ENCODE measurements at places on chromosomes 1 and 21.

DNA sequence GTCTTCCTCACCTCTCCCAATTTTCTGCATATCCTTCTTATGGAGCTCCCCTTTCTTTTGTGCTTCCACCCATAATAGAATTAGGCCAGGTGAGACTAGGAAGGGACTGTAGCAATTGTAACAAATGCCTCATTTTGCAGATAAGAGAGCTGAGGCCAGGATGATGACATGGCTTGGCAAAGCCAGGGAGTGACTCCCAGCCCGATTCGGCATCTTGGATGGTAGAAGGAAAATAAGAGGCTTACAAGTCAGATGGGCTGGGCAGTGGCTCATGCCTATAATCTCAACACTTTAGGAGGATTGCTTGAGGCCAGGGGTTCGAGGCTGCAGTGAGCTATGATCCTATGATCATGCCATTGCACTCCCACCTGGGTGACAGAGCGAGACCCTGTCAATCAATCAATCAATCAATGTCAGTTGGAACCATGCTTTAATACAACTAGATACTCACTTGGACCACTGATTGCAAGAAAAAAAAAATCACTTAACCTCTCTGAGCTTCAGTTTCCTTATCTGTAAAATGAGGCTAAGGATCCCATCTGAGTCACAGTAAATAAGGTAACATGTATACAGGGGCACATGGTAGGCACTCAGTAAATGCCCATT, 51.6 kb downstream of the PLEKHA6 start:
- DNase-seq, result no peak

DNA sequence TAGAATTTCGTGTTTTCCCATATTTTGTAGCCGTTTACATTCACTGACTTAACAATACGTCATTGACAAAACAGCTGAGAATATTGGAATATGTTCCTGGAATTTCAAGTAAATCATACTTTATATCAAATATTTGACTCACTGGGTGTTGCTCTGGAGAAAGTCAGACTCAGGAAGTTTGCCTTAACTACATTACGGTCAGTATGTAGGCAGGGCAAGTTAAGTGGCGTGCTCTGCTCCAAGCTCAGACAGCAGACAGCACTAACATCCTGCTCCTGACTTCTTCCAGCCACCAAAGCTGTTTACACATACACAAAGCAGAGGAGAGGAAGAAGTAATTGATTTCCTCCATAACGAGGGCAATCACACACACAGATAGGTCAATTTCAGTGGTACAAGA, 414.6 kb downstream of the LRRIQ3 start:
- DNase-seq, result no peak

DNA sequence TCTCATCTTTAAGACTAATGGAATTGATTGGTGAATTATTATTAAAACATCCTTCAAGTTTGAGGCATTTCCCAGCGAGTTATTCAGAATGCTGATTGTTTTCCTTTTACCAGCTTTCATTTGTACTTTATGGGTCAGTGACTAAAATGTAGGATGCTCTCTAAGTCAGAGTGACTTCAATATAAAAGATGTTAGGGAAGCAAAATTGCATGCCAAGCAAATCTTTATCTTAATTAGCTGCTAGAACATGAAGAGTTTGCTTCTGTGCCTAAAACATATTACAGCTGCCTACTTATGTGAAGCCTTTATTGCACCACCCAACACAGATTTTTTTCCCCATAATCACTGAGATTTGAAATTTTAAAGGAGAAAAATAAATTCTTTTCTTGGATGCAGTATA, 79.8 kb upstream of the CYYR1 start:
- DNase-seq, result no peak

GRCh38 chr1:175192630-175193526, at the start of gene KIAA0040:
KIAA0040 (minus strand) TSS chr1:175192776; CDS start chr1:175161013, 31,763 bp downstream.
- DNase-seq, result peak; percentile 51

- DNase-seq, result no peak
These were observed 108.8 kb upstream of the ZP4 start for GRCh38 chr1:237999426-238000052.

GRCh38 chr1:221331273-221332183, 410.4 kb downstream of the DUSP10 start:
- DNase-seq, result no peak

DNA sequence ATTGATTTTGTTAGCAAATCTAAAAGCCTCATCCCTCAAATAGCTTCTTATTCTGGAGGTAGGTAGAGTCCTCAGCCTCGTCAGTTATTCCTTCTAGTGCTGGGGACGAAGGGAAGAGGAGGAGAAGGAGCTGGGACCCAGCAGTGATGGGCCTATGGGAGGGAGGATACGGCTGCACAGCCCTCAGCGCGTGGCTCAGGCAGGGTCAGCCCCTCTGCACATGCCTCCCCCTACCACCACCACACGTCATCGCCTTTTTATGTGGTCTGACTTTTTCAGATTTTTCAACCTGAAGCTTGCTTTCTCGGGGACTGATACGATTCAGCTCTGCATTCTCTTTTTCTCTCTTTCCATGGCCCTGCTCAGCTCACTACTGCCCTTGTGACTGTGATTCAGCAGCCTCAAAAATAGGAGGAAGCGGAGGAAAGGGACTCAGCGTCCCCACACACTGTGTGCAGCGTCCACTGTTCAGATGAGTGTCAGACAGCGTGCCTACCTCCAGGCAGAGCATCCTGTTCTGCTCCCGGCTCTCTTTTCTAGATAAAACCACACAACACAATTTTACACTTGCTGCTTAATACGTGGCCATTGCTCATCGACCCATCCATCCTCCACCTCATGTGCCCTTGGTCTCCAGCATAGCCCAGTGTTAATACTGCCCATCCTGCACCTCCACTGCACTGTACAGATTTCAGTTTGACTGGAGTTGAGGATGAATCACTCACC, 827 bp downstream of the OR2B11 start:
- no peak for DNase-seq

DNA sequence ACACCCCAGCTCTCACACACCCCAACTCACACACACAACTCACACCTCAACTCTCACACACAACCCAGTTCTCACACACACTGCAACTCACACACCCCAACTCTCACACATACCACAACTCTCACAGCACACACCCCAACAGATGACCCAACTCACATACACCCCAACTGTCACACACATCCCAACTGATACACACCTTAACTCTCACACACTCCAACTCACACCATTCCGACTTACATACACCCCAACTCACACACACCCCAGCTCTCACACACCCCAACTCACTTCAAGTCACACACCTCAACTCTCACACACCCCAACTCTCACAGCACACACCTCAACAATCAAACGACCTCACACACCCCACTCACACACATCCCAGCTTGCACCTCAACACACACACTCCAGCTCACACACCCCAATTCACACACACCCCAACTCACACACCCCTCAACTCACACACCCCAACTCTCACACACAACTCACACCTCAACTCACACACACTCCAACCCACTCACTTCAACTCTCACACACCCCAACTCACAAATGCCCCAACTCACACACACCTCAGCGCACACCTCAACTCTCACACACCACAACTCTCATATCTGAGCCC, 66.3 kb downstream of the SETD4 start:
- no peak for DNase-seq

DNA sequence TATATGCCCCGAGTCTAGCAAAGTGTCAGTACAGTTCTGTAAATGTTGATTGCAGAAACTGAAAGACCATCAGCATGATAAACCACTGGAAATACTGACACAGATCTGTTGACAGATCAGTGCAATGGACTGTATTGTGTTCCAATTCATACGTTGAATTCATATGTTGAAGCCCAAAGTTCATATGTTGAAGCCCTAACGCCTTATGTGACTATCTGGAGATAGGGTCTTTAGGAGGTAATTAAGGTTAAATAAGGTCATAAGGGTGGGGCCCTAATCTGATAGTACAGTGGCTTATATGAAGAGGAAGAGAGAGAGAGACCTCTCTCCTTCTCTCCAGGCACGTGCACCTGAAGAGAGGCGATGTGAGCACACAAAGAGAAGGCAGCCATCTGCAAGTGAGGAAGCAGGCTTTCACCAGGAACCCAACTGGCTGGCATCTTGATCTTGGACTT, 144.7 kb downstream of the MRPL39 start:
- peak; percentile 12 for DNase-seq

DNA sequence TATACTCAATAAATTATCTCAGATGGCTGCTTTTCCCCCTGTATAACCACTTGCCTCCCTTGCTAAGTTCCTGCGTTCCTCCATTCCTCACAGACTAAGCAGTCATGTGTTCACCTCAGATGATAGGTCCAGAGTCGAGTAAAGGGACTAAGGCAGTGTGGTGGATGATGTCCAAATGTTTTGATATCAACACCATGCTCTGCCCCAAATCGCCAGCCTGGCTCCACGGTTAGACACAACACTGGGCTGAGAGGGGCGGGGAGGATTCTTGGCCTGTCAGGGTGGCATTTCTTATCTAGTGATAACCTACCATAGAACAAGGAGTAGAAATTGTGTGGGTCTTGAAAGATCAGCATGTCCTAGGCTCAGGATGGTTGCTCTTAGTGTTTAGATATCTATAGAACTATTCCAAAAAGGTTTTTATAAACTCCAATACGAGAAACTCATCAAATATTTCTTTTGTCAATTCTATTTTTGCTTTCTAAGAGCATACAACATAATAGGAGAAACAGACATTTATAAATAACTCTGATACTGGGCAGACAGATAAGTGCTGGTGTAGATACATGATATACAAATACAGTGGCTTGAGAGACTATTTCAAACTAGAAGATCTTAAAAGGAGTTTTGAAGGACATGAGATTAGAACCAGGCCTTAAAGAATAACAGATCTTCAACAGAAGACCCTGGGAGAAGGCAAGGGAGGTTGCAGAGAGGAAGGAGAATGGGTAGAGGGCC, 21.5 kb downstream of the GJA5 start:
- no peak for DNase-seq

DNA sequence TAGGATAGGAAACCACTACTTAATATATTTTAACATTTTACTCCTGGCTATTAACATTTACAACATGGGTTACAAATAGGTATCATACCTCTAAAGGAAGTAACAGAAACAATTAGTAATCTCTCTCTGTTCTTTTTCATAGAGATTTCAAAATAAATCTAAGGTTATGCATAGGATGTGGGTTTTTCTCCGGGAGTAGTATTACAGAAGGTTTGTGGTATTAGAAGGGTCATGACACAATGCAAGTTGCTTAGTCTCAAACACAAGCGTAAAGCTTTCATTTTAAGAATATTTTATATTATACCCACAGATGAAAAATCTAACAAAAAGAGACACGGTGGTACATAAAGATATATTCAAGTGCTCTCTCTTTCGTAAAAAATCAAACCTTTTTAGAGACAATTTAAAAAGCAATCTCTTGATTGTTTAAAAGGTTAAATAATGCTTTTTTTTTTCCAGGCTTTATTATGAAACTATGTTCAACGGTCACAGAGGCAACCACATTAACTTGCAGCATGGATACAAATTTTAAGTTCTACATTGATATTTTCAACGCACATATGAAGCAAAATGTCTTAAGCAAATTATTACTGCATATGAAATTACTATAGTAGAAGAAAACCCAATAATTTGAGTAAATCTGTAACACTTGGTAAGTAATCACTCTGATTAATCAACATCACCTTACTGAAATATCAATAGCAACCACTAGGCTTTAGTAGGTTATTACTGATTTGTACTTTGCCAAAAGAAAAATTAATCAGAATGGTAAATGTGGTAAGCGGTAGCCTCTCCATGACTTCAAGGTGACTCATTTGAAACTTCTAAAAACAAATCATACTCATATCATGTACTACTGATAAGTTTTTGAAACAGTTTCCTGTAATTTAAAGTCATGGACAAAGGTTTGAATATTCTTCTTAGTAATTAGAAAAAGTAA, 97.4 kb upstream of the GFI1 start:
- peak; percentile 73 for DNase-seq

DNA sequence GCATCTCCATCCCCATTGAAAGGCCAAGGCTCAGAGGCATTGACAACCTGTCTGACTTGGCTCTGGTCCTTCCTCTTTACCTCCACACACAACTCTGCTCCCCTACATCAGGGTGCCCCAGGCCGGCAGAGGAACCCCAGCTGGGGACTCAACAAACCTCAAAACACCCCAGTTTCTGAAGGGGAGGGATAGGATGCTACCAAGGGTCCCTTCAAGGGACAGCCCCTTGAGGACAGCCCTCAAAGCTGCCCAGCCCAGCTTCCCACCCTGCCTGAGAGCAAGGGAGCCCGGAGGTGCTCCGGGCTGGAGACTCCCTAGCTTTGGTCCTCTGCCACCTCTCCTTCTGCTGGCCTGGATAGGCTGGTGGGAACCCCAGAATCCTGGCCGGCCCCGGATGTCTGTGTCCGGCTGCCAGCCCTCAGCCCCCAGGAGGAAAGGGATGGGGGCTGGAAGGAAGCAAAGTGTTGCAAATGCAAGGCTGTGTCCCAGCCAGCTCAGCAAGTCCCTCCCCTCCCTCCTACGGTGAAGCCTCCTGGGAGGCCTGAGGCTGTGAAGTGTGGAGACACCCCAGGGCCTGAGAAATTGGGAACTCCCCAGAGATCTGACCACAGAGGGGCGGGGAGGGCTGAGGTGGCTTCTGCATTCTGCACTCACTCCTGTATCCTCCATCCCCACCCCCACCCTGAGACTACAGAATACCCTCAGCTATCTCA, 1.1 kb upstream of the MARCKSL1 start:
- DNase-seq, result peak; percentile 70

DNA sequence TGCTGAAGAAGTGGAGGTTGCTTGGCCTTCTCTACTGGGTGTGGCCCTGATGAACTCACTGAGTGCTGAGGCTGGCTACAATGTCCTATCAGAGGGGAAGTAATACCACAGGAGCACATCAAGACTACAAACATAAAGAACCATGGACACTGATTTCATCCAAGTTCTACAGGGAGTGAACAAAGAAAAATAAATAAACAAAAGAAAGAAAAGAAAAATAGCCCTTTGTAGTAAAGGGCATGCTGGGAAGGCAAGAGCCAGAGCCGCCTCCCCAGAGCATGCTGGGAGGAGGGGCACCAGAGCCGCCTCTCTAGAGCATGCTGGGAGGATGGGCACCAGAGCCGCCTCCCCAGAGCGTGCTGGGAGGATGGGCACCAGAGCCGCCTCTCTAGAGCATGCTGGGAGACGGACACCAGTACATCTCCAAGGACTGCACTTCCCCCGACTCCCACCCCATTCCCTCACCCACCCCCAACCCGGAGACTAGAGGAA, 65.9 kb downstream of the LAMC2 start:
- DNase-seq, result no peak

DNA sequence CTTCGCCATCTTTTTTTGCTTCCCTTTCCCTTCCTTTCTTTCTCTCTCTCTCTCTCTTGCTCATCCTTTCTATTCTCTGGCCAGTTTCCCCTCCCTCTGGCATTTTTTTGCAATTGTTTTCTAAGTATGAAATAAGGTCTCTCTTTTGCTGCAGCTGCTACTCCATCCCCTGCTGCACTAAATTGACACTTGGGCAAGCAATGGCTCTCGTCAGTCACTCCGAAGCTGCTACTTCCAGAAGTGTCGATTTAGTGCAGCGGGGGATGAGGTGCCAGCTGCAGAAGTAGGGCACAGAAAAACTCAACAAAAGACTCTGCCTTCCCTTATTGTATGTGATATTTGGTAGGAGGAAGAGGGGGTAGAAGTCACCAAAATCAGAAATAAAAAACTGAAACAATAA, 642.3 kb downstream of the RWDD3 start:
- DNase-seq, result no peak

- DNase-seq, result no peak
These were observed 73.4 kb downstream of the MACF1 start for GRCh38 chr1:39277879-39278278.

GRCh38 chr1:104295511-104295910, 545.8 kb downstream of the AMY1C start:
- no peak for DNase-seq
